ENCODE measurements at places on chromosomes 16 and 17. TPM values are rescaled to one million over a fixed set of nuclear protein-coding genes. Genes with fewer than 3 reads are reported as not detected.

The EVPLL gene
- total RNA-seq, result not detected

The DHRS13 gene
- 5.4 TPM for total RNA-seq

The CMTM1 gene
- 1.8 TPM for total RNA-seq

The SPATA22 gene
- not detected for total RNA-seq

The CCL4 gene
- total RNA-seq, result not detected

The TEKT5 gene
- total RNA-seq, result not detected

The GPT2 gene
- 11.4 TPM for total RNA-seq

The SLC35G6 gene
- total RNA-seq, result not detected

The TP53TG3B gene
- not detected for total RNA-seq

The NXN gene
- 25.8 TPM for total RNA-seq

The CRHR1 gene
- total RNA-seq, result 0.25 TPM

The KRT40 gene
- not detected for total RNA-seq

The PRAC2 gene
- total RNA-seq, result not detected

The TEX19 gene
- 0.31 TPM for total RNA-seq

The CCL11 gene
- total RNA-seq, result not detected

The ATF7IP2 gene
- total RNA-seq, result 12.5 TPM

The KRT34 gene
- 0.41 TPM for total RNA-seq

The ZNF385C gene
- total RNA-seq, result 0.24 TPM

The SLC43A2 gene
- total RNA-seq, result 6.6 TPM

The GJD3 gene
- 1.3 TPM for total RNA-seq
